ENCODE measurements at places on chromosomes 5 and 9.

GRCh38 chr9:128642675-128643245, 13.9 kb downstream of the DYNC2I2 start:
- DNase-seq, result no peak

DNA sequence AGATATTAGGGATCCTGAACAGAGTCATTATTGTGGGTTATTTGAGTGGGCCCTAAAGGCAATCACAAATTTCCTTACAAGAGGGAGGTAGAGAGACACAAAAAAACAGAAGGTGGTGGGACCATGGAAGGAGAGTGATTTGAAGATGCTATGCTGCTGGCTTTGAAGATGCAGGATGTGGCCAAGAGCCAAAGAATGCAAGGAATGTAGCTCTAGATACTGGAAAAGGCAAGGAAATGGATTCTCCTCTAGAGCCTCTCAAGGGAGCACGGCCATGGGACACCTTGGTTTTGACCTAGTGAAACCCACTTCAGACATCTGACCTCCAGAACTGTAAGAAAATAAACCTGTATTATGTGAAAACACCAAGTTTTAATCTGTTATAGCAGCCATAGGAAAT, 53.8 kb downstream of the TTC39B start:
- no peak for DNase-seq

- DNase-seq, result peak; percentile 26
Measured at GRCh38 chr9:137550231-137550621, at the start of gene PNPLA7. TSS of gene PNPLA7 (minus strand) at chr9:137550402. CDS start at chr9:137550197, 205 bp downstream.

DNA sequence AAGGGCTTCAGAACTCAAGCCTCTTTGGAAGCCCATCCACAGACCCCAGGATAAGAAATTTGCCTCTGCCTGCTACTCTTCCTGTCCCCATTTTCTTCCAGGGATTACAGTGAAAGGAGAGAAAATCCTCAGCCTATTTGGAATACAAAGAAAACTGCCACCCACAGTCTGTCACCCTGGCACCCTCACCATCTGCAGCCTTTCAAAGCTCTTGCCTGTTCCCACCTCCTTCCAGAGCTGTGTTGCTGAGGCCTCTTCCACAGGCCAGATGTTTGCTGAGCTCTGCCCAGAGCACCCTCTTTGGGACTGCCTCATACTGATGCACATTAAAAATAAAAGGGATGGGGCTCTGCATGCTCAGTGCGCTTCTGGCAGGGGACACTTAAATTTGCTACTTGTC, 35.9 kb upstream of the TAF1L start:
- DNase-seq, result no peak

DNA sequence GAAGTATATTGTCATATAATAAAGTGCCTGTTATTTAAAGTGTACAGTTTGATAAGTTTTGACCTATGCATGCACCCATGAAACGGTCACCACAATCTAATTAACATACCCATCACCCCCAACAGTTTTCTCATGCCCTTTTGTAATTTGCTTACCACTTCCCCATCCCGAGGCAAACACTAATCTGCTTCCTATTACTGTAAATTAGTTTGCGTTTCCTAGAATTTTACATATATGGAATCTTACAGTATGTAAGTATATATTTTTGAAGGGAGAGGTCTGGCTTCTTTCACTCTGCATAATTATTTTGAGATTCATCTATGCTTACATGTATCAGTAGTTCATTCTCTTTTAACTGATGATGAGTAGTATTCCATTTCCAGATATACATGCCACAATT, 56.5 kb downstream of the AMBP start:
- no peak for DNase-seq

DNA sequence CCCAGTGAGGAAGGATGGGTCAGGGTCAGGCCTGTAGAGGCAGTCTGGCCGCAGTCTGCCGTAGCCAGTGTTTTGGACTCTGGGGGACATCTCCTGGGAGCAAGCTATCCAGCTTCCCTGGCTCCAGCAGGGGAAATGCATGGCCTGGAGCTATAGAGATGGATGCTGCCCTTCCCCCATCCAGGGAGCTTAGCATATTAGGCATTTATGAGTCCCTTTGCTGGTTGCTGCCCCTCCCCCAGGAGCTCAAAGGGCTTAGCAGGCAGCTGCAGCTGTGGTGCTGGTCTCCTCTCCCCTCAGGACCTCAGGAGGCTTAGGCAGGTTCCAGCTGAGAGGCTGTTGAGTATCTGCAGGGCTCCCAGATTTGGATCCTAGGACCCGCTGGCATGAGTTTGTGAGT, 1158.7 kb downstream of the DTWD2 start:
- no peak for DNase-seq

DNA sequence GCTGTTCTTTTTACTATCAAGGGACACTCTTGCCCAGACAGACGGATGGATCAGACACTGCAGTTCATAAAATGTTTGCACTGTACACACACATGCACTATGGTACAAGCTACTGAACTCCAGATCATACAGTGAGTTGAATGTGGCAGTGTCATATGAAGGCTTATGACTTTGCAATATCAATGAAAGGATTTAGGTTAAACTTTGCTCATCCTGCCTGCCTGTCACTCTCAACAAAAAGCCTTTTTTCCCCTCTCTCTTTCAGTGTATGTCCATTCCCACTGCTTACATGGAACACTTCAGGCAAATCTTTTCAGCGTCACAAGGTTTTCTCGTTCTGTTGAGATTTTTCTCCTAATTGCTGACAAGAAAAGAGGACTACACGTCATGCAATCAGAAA, 97.4 kb downstream of the BNC2 start:
- DNase-seq, result no peak

DNA sequence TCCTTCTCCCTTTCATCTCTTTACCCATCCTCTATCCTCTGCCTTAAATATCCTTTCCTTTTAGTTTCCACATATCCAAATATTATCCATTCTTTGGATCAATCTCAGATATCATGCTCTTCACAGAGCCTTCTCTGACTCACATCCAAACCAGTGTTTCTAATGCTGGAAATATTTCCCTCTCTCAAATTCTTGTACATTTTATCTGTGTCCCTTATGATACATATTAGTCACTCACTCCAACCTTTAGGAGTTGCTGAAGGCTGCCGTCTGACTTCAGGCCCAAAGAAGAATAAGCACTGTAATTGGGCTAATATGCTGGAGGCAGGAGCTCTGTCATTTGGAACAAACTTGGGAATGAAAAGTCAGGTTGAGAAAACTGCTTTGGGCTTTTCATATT, 156.4 kb upstream of the RUSC2 start:
- DNase-seq, result no peak

- DNase-seq, result no peak
Measured at GRCh38 chr5:79518718-79519117, 4.8 kb upstream of the HOMER1 start.

GRCh38 chr5:139171779-139172404, 26.3 kb downstream of the SIL1 start:
- no peak for DNase-seq

DNA sequence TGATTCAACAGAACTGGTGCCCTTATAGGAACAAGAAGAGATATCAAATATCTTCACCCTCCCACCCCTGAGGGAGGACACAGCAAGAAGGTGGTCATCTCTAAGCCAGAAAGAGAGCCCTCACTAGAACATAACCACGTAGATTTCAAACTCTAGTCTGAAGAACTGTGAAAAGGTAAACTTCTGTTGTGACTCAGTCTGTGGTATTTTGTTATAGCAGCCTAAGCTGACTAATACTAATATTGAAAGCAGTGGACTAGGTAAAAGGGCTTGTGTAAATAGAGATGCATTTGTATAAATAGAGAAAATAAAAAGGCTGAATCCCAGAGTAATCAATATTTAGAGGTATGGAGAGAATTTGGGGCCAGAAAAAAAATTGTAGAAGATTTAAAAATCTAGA, 157.6 kb upstream of the CCNH start:
- DNase-seq, result no peak

DNA sequence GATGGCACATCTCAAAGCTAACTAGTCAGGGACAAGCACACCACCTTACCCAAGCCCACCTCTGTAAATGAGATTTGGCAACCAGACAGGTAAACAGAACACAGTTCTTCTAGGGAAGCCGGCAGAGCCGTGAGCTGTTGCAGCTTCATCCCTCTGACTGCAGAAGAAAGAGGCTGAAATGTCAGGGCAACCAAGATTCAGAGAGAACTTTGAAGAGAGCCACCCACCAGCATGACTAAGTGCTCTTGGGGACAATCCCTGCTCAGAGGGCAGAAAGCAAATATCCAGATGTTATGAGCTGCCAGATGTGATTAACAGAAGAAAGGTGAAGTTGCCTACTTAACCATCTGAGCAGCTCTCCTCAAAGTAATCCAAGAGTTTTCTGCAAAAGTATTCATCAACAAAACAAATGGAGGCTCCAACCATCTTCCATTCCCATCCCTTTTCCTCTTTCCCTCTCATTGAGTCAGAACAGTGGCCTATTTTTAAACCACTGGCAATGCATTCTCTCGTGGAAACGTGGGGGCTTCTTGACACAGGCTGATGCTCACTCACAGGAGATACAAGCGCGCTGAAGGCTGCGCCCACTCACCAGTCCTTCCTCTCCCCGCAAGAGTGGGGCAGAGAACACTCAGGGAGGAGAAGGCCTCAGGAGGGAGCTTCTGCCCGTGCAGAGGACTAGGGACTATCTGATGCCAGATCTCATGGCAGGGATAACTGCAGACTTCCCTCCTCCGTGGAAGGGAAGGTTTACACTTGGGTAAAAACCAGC, 57.1 kb downstream of the SLIT3 start:
- no peak for DNase-seq

- no peak for DNase-seq
Measured at GRCh38 chr5:174759091-174759490, 34.7 kb downstream of the MSX2 start.

- no peak for DNase-seq
Measured at GRCh38 chr5:35047785-35048404, at the start of gene AGXT2. TSS of gene AGXT2 (minus strand) at chr5:35047949. CDS start at chr5:35047892, 57 bp downstream.

GRCh38 chr5:16489322-16489791, 23.8 kb upstream of the ZNF622 start:
- no peak for DNase-seq

- no peak for DNase-seq
Measured at GRCh38 chr9:6894135-6894534, 136.4 kb downstream of the KDM4C start.

DNA sequence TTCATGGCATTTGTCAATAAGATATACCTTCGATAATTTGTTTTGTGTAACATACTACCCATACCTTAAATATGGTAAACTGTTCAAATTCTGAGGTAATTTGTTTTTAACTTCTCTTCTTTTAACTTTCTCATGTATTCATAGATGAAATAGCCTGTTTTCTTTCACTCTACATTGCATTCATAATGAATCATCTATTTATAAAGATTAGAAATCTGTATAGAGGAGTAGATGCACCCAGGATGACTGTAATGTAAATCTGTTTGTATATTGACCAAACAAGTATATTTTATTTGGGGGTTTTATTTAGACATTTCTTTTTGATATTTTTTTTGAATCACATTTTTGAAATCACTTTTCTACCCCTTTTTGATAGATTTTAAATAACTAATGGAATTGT, 144.6 kb downstream of the CD180 start:
- no peak for DNase-seq

DNA sequence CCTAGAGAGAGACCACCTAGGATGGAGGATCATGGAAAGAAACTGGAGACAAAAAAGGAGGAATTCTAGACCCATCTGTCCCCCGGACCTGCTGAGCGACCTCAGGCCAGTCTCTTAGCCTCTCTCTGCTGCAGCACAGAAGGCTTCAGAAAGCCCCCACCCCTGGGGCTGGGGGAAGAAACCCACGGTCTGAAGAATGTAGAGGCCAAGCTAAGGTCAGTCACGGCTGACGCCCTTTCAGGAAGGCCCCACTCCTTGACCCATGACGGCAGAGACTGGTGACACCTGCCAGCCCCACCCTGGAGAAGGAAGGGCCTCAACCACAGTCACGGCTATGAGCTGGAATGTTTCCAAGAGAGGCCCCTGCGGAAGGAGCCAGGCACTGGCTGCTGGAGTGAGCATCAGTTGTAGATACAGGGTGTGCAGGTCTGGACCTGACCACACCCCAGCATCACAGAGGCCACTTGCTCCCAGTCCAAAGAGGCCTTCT, 120.5 kb upstream of the BOD1 start:
- DNase-seq, result no peak

DNA sequence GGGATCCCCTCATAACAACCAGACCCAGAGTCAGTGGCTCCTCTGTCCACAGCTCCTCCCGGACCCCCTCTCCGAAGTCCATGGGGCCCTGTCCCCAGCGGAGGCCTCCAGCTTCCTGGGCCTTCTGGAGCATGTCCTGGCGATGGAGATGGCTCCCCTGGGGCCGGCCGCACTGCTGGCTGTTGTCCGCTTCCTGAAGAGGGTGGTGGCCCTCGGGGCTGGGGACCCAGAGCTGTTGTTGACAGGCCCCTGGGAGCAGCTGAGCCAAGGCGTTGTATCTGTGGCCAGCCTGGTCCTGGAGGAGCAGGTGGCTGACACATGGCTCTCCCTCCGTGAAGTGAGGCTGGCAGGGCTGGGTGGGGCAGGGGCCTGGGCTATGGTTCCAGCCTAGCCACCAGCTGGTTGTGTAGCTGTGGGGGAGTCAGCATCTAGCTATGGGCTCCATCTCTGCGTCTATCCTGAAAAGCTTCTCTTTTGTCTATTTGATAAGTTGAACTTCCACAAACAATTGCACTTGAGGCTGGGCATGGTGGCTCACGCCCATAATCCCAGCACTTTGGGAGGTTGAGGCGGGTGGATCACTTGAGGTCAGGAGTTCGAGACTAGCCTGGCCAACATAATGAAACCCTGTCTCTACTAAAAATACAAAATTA, 4.7 kb downstream of the ADGRD2 start:
- no peak for DNase-seq

DNA sequence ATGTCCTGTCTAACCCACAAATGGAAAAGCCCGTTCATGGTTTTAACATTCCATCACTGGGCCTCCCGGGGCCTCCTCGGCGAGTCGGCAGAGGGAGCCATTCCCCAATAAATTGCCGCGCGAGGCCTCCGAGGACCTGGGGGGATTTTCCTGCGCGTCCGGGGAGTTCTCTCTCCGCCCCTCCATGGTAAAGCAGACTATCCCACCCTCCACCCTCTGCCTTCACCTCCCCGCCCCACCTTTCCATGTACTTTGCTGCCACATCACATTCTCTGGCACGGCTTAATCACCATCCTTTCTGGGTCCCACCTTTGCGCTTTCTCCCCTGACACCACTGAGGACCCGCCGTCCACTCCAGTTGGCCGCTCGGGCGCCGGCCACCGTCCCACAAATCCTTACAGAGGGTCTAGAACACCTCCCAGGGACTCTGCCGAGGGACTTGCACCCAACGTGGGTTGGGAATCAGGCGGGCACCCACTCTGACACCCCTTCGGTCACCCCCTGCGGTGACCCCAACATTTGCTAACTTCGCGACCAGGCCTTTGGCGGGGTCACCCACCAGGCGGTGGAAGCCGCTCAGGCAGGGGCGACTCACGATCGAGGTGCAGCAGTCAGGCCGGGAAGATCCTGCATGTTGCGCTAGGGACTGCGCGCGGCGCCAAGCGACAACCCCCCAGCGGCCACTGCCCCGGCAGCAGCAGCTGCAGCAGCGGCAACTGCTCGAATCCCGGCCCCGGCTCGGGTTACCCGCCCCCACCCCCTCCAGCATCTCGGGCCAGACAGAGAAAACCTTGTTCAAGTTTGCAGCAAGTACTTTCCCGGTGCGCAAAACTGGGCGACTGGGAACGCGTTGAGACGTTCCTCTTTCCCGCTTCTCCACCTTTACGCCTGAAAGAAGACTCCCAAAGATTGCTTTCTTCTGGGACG, at the start of gene MEGF10:
Gene MEGF10, plus strand, starts transcription at position 778 of the 927 bp plus-strand sequence. CDS start 40,513 bp downstream, outside the sequence.
- no peak for DNase-seq

- no peak for DNase-seq
Measured at GRCh38 chr5:163407034-163407655, 30.2 kb upstream of the CCNG1 start.

Measured in activated CD4-positive, alpha-beta T cell treated with anti-CD3 and anti-CD28 coated beads for 1 hour (primary cell).